ENCODE measurements at places on chromosomes 13 and 19.

- no peak for DNase-seq
Measured at GRCh38 chr13:65650321-65650720, 1579.8 kb downstream of the PCDH9 start.

DNA sequence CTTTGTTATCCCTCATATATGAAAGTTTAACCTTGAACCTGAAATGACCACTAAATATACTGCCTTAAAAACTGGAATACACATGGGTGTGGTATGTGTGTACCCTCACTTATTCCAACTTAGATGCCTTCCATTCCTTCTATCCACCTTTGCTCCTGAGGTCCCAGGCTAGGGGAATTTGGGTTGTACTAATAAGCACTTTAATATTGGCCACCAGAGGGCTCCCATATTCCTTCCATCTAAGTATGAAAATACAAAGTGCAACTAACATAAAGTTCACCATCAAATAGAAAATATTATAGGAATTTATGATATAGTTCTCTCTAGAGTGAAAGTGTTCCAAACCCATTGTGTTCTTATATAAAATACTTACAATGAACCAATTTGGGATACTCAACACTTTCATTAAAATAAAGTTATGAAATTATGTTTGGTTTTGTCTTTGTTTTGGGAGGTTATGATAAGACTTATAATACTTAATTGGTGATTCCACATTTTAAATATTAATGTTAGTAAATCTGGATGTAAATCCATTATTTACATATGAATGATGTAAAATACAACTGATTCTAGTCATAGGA lies 62.3 kb downstream of the ITGBL1 start:
- DNase-seq, result peak; percentile 44

- no peak for DNase-seq
Measured at GRCh38 chr13:110802260-110802659, 88.8 kb downstream of the ING1 start.

DNA sequence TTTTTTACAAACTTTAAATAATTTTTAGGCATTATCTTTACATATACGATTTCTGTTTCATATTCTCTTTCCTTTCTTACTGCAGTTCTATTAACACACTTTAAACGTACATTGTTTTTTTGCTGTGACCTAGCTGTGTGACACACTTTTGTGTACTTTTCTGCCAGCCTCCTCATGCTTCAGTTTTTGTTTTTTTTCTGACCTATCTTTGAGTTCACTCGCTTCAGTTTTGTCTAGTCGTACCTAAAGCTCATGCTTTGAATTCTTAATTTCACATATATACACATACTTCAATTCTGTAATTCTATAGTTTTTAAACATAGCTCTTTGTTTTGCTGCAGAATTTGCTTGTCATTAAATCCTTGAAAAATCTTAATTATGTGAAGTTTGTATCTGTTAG lies 150.4 kb downstream of the PDS5B start:
- DNase-seq, result no peak

GRCh38 chr13:109212650-109213049 lies 573.7 kb downstream of the IRS2 start:
- DNase-seq, result no peak

DNA sequence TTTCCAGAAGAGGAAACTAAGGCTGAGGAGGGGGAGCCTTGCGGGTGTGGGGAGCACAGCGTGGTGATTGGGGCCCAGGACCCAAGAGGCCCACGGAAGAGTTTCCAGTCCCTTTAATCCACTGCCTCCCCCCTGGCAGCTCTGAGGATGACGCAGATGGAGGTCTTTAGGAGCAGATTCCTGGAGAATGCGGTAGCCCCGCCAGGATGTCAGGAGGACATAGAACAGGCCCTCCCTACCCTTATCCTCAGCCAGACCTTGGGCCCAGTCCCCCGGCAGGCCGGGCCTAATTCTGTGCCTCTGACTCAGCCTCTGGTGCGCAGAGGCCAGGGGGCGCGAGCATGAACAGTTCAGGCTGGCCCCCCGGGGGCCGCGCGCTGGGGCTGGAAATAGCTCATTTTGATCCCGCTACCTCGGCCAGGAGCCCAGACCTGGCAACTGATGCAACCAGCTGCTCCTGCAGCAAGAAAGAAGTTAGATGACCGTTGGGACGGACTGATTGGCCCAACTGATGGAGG lies 461 bp upstream of the HSPB6 start:
- peak; percentile 97 for DNase-seq

- no peak for DNase-seq
Measured at GRCh38 chr13:50589139-50589538, 254.4 kb downstream of the DLEU7 start.

- DNase-seq, result no peak
Measured at GRCh38 chr13:103716718-103717117, 650.5 kb upstream of the SLC10A2 start.

DNA sequence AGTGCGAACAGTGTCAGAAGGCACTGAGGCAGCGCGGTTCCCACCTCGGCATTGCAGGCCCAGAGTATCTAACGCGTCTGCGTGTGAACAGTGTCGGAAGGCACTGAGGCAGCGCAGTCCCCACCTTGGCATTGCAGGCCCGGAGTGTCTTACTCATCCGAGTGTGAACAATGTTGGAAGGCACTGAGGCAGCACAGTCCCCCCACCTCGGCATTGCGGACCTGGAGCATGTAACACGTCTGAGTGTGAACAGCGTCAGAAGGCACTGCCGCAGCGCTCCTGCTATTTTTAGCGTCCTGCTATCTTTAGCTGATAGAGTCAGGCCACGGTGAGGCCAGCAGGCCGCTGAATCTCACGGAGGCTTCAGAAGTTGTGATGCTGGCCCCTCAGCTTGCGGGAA lies 39.6 kb downstream of the ATP11A start:
- DNase-seq, result no peak

DNA sequence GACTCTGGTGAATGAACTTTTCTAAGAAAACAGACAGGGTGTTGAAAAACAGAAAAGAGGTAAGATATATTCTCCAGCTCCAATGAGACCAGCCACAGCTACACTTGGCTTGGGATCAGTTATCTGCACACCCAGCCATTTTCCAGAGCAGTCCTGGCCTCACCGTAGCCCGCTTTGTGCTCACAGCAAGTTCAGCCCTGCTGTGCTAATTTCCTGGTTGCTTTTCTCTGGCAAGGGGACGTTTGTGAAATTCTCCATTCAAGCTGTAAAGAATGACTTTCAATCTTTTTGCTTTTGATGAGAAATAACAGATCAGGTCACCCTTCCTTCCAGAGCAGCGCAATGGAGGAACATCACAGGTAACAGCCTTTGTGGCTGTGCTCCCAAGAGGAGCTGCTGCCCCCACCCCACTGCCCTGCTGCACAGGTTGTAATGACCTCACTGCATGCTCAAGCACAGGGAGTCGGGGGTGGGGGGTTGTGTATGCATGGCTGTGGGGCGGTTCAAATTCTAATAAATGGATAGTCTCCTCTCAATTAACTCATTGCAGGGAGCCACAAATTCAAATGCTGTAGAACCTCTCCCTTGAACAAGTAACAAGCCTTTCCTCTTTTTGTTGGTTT lies 516.6 kb upstream of the NBEA start:
- no peak for DNase-seq

DNA sequence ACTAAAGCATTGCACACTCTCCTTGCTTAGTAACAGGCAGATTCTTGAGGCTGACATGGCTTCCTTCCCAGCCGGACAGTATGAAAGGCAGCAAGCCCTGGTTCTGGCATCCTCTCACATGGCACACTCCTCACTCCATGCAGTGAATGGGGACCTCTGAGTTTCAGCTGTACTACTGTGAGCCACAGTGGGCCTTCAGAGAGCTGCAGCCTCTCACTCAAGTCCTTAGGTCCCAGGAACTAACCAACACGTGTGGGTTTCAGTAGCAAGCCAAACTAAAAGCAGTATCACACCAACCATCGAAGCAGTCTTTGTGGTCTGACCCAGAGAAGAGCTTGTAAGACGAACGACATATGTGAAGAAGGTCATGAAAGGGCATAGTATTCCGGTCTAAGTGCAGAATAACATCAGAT lies 128.2 kb downstream of the TBC1D4 start:
- DNase-seq, result no peak

- DNase-seq, result no peak
Measured at GRCh38 chr19:48910803-48911202, 10.7 kb downstream of the NUCB1 start.

DNA sequence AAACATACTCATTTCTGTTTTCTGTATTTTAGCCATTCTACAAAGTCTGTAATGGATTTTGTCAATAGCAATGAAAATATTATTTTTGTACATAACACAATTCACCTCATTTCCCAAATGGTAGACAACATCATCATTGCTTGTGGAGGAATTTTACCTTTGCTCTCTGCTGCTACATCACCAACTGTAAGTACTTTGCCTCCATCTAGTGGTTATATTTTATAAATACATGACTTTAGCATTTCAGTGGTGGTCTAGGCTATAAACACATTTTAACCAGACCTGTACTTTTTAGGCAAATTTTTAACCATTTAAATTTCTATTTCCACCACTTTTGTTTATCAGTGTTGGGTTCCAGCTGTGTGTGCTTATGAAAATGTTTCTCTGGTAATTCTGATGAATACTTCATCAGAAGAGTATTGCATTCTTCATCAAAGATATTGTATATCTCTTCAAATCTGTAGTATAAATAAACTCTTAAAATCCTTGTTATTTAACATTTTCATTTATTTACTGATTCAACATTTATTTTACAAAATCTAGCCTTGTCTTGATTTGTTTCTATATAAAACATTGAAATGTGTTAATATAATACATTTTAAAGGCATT lies 222.4 kb downstream of the NBEA start:
- peak; percentile 53 for DNase-seq

DNA sequence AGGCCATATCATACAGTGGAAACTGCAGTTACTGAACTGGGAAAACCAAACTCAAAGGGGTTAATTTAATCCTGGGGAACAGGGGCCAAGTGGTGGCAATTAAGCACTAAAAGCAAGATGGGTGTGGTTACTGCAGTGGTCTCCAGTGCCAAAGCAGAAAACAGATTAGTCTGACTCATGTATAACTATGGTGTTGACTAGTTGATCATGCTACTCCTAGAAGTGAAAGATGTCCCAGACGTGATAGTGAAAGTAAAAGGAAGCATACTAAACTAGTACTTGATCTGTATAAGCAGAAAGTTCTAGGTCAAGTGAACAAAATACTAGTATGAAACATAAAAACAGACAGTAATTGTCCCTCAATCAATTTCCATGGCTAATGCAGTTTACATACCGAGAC lies 360.0 kb upstream of the SLITRK5 start:
- DNase-seq, result no peak

GRCh38 chr13:101267656-101268055 lies 148.7 kb downstream of the NALCN start:
- no peak for DNase-seq

- no peak for DNase-seq
Measured at GRCh38 chr13:98858191-98858590, 105.7 kb upstream of the SLC15A1 start.

DNA sequence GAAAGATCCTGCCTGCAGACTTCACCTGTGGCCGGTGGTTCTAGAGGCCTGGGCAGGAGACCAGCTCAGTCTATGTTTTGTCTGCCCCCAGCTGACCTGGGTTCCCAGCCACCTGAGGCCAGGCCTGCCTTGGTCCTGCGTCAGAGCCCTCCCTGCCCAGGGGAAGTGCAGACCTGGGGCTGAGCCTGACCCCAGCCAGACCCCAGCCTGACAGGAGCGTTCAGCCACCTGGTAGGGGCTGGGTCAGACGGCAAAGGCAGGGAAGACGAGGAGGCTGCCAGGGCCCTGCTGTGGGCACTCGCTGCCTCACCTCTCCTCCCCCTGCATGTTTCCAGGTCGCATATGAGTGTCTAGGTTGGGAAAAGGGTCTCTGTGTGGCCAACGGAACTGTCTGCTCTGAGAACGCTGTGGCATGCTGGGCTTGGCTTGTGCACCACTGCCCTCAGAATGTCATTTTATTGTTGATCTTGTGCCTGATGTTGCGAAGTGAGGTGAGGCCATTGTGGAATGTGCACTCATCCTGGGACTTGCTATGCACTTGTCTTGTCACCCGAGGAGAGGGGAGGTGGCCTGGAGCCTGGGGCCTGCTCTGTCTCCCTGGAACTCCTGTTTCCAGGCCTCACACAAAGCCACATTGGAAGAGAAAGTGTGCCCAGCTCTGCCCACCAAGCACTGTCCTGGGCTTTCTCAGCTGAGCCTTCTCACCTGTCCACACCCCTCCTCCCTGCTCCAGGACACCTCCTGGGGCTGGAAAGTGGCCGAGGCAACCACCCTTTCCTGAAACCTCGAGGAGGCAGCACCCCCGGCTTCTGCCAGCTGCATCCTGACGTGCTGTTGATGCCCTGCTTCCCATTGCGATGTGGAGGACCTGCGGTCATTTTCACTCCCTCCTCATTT lies 15.2 kb upstream of the MCF2L start:
- DNase-seq, result no peak

DNA sequence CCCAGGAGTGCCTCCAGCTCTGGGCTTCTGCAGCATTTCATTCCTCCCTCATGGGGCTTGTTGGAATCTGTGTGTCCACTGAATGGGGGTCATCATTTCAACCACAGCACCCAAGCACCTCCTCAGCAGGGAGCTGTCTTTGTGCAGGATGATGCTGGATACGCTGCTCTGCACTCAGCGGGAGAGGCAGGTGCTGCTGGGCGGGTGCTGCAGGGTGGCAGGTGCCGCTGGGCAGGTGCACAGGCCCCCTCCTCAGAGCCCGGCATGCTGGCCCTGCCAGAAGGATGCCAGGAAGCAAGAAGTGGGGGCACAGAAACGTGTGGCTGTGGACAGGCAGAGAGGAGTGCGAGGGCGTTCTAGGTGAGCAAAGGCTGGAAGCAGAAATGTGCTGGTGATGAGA lies 121.8 kb upstream of the VSTM2B start:
- DNase-seq, result no peak

- peak; percentile 6 for DNase-seq
Measured at GRCh38 chr19:16778796-16779411, 50.3 kb upstream of the SIN3B start.

DNA sequence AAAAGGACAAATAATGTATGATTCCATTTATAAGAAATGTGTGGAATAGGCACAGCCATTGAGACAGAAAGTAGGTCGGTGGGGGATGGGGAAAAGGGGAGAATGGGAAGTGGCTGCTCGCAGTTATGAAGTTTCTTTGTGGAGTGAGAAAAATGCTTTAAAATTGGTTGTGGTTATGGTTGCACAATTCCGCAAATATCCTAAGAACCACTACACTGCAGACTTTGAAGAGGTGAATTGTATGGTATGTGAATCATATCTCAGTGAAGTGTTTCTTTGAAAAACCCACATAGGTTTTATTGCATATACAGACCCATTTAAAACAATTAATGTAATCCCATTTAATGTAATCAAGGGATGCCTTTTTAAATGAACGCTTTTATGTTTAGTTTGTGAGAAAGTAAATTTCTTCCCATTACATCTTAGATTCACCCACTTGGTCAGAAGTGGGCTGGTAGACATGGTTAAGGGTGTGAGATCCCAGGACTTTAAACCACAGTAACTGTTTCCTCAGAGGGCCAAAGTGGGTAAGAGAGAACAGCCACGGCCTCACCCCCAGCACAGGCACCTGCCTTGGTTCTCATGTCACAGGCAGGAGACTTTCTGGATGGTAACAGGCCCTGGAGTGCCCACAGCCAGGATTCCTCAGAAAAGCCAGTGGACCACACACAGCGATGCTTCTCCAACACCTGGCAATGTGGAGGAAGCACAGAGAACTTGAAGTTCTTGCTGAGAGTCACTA lies 119.3 kb upstream of the GJB6 start:
- DNase-seq, result no peak

GRCh38 chr19:52689843-52690368 lies 44.9 kb downstream of the ZNF611 start:
- no peak for DNase-seq

- DNase-seq, result peak; percentile 25
Measured at GRCh38 chr13:114281351-114282040, at the start of gene UPF3A. UPF3A (plus strand) TSS chr13:114281601; CDS start chr13:114281640, 39 bp downstream.

All from NCI-H446 treated with DMSO at 0.1 percent for 48 hours (cell line).